Dermis blood vessel endothelial cell (primary cell): ENCODE measurements at places on chromosomes 13 and 19. TPM values are rescaled to one million over a fixed set of nuclear protein-coding genes. Genes with fewer than 3 reads are reported as not detected.
A peak's percentile ranks its signal among the peaks of the same experiment; 100 is the strongest.

CGB8 gene
- not detected in 2 replicates for total RNA-seq

DNA sequence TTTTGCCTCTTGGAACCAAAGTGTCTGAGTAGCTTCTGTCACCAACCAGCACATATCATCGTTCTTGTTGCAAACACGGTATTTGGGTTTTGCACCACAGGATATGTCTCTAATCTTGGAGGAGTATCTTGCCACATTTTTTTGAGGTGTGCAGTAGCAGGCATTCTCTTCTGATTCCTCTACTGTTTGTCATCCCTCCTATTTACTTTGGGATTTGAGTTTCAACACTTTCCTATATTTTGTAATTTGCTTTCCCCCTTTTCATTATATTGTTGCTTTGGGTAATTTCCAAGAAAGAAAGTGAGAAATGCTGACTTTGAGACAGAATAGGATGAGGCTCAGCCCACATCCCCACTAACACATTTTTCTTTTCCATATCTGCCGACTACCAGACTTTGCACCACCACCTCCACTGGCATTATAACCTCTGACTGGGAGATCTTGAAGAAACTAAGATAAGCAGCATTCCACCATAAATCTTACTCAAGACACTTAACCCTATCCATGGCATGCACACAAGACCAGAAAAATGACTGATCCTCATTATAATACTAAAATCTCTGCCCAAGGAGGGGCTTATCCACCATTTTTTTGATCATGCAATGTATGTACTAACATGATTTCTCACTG lies 12.0 kb upstream of the DZIP1 start:
- DNase-seq, result no peak

DNA sequence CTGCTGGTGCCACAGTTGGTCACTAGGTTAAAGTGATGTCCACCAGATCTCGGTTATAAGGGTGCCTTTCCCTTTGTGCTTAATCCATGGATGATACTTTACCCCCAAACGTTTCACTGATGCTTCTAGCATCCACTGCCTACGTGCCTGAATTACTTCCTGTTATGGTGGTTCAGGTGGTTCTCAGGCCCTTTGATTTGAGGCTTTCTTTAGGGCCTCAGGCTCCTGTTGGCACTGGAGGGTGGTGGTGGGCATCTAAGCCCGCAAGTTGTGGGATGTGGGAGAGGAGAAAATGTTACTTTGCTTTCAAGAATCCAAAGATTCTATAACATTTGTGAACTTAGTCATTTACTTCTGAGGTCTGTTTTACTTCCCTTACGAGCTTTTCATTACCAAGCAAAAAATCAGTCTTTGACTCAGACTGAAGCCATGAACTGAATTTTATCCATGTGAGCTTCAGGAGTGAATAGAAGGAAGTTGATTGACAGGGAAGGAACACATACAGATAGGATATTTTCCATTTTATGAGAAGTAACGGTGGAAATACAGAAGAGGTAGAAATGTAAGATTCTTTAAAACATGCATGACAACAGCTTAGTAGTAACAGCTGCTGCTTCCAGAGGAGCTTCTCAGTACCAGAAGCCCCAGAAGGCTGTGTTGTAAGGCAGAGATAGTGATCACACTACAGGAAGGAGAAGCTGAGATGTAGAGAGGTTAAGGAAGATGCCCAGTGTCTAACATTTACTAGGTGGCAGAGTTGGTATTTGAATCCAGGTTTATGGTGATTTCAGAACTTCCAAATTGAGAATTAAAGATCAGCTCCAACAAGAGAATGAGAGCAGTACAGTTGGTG lies 65.0 kb downstream of the ARHGEF7 start:
- no peak for DNase-seq

- no peak for DNase-seq
Measured at GRCh38 chr13:109119896-109120295, 490.5 kb downstream of the MYO16 start.

DNA sequence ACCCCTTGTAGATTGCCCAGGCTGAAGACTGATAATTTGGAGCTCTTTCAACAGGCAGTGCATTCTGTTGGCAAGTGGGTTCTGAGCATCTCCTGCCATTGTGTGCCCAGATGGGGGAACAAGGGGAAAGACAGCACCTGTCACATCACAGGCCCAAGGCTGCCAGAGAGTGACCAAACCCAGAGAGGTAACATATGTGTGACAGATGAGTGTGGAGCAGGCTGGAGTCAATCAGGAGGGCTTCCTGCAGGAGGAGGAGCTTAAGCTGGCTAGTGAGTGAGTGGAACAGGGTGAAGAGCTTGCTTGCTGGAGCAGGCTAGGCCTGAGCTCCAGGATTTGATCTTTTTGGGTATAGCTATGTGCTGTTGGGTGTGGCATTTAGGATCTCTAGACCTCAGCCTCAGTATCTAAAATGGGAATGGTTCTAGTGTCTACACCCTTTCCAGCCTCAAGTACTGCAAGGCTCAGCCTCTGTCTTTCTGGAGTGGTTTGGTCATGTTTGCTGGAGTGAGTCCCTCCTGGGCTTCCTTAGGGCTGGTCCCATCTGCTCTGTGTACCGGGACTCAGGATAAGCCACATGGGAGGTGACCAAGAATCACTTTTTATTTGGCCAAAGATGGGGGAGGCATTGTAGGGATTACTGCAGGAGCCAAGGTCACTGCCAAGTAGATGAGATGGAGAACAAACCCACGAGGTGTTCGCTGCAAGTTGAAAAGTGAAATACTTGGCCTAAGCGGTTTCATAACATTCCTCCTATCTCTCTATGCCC lies 152.4 kb upstream of the TSHZ3 start:
- no peak for DNase-seq

- peak; percentile 8 for DNase-seq
Measured at GRCh38 chr13:72648513-72649065, 78.8 kb downstream of the MZT1 start.

DNA sequence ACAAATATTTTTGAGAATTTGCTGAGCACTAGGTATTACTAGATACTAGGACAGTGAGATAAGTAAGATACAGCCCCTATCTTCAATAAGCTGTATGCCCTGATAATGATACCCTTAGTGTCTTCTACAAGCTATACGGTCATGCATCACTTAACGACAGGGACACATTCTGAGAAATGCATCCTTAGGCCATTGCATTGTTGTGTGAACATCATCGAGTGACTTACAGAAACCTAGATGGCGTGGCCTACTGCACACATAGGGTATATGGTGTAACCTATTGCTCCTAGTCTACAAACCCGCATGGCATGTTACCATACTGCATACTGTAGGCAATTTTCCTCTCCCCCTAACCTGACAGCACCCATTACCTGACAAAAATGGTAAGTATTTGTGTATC lies 64.9 kb downstream of the LRCH1 start:
- DNase-seq, result no peak
